ENCODE measurements at places on chromosomes 13 and 19.

- no peak for DNase-seq
- H3K4me1 ChIP-seq: no peaks in the 10 kb centered on the region
- no peak overlapping the region for H3K4me3 ChIP-seq
- no peaks in the 10 kb centered on the region for H3K27me3 ChIP-seq
Measured at GRCh38 chr19:28463493-28464053, 749.4 kb downstream of the UQCRFS1 start.

DNA sequence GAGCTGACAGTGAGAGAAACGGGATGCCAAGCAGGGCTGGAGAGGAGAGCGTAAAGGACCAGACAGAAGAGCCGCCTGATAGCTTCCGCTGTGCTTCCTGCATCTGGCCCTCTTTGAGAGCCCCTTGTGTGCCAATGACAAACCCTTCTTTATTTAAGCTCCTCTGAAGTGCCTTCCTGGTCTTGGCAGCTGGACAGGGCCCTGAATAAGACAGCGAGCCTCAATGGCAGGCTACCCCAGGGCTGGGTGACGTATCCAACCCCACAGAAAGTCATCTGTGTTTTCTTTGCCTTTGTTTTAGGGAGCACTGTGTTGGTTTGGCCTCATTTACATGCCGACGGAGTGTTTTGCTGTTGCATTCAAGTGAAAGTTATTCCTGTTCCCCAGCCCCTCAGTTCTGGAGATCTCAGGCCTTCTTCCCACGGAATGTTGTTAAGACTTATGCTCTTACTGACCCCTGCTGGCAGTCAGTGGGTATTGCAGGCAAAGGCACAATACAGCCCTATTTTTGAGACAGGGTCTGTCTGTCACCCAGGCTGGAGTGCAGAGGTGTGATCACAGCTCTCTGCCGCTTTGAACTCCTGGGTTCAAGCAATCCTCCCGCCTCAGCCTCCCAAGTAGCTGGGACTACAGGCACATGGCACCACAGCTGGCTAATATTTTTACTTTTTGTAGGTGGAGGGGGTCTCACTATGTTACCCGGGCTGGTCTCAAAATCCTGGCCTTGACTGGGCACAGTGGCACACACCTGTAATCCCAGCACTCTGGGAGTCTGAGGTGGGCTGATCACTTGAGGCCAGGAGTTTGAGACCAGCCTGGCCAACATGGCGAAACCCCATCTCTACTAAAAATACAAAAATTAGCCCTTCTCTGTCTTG, 16.8 kb downstream of the CCL25 start:
- no peak overlapping the region for H3K4me3 ChIP-seq
- no peak overlapping the region for H3K27ac ChIP-seq
- no peaks in the 10 kb centered on the region for H3K4me1 ChIP-seq

- H3K27me3 ChIP-seq: no peaks in the 10 kb centered on the region
- no peak overlapping the region for H3K27ac ChIP-seq
- no peak for DNase-seq
- no peak overlapping the region for H3K4me3 ChIP-seq
- H3K36me3 ChIP-seq: no peaks in the 10 kb centered on the region
Measured at GRCh38 chr13:42405665-42406390, 133.9 kb downstream of the AKAP11 start.

DNA sequence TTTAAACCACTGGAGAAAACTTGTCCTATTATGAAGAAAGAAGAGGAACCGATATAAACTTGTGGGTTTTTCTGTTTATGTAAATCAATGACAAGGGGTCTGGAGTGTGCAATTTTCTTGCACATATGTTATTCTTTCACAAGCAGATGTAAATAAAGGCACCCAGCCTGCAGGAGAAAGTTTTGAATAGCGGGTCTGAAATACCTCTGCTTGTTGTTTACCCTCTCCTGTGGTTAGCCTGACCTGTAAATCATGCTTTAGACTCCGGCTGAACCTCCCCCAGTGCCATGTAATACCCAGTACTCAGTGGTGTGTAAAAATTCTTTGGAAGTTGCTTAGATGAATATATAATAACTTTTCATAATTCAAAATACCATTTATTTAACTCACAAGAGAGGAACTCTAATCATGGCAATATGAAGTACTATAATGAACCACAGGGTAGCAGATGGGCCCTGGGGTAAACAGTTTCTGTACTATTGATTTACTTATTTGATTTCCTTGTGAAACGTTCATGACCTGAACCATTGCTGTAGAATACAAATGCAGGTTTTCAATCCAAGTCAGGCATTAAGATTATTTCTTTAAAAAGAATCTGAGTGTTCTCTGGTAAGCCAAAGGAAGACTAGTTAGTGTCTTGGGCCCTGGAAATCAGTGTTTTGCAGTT, 245.1 kb downstream of the LMO7 start:
- no peaks in the 10 kb centered on the region for H3K27me3 ChIP-seq
- H3K4me3 ChIP-seq: no peak overlapping the region
- DNase-seq: no peak

DNA sequence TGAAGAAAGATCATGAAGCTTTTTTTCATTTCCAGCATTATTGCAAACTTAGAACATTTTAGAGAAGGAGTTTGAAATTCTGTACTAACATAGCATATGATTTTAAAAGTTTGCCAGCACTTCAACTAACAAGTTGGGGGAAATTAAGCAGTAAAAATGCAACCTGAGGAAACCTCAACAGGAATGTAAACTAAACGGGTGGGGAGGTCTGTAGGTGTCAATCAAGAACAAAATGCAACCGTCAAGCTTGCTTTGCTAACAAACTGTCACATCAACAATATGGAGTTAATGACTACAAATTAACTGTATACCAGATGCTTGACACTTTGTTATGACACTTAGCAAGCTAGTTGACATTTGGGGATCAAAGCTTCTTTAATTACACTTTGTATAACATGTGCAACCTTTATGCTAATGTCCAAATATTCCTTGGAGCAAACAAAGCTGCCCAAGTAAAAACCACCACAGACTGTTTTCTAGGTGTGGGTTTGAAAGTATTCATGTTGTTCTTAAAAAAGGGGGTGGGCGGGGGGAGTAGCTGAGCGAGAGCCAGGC, 52.1 kb downstream of the DACH1 start:
- no peaks in the 10 kb centered on the region for H3K4me1 ChIP-seq
- H3K36me3 ChIP-seq: no peaks in the 10 kb centered on the region
- H3K27ac ChIP-seq: no peak overlapping the region

DNA sequence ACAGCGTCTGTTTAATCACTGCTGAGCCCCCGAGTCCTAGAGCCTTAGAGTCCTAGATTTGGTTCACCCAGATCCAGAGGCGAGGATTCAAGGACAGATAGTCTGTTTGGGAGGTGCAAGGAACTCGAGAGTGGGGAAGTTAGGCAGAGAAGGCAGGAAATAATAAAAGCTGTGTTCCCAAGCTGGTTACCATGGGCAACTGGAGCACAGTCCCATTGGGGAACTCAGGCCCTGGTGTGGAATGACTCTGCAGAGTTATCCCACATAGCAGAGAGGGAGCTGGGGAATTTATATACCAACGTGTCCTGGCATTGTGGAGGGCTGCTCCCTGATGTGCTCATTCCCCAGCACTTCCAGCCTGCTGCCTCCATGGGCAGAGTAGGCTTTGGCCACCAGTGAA, 9.7 kb downstream of the IGSF23 start:
- H3K27me3 ChIP-seq: no peaks in the 10 kb centered on the region

DNA sequence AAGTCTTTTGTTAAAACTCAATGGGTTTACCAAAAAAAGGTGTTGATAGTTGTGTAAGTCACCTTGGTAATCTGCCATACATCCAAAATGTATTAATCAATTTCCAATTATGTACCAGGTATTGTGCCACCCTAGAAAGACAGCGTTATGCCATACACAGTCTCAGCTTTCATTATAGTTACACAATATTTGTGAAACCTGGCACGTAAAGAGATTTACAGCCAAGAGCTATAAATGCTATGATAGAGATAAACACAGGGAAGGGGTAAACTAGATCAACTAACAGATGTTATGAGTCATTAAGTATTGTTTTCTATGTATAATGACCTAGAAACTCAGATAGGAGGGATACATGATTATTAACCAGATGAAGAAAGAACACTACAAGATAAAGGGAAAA, 725.6 kb upstream of the SLITRK5 start:
- H3K36me3 ChIP-seq: no peaks in the 10 kb centered on the region
- H3K4me3 ChIP-seq: no peak overlapping the region
- no peak for DNase-seq
- no peaks in the 10 kb centered on the region for H3K4me1 ChIP-seq
- H3K27me3 ChIP-seq: no peaks in the 10 kb centered on the region

DNA sequence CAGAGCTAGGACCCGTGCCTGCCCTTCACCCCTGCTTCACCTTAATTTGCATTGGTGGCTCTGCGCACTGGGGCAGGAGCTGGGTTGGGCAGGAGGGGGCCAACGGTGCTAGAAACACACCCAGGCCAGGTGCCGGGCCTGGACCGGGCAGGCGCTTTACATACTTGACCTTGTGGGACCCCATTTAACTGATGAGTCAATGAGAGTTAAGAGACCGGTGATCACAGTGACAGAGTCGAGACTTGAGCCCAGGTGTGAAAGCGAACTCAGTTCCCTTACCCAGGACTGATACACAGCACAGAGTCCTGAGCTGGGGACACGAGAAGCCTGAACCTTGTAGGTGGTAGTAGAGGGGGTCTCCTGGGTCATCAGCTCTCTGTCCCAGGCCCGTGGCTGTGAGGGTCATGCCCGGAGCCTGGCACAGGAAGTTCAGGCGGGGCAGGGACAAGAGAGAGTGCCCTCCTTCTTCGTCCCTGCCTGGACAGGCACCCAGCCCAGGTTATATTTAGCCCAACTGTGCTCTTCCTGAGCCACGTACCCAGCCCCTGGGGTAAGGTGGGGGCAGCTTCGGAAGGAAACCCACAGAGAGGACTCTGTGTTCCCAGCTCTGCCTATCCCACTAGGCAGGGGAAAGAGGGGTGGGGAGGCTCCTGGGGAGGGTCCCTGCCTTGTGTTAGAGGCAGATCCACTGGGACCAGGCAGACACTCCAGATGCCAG, 1.9 kb downstream of the PRX start:
- no peak for DNase-seq
- no peaks in the 10 kb centered on the region for H3K36me3 ChIP-seq
- no peaks in the 10 kb centered on the region for H3K27me3 ChIP-seq
- peak overlapping the region; percentile 40 for H3K4me3 ChIP-seq
- H3K4me1 ChIP-seq: peaks cover 15% of the 10 kb centered on the region
- H3K27ac ChIP-seq: peak overlapping the region; percentile 72

DNA sequence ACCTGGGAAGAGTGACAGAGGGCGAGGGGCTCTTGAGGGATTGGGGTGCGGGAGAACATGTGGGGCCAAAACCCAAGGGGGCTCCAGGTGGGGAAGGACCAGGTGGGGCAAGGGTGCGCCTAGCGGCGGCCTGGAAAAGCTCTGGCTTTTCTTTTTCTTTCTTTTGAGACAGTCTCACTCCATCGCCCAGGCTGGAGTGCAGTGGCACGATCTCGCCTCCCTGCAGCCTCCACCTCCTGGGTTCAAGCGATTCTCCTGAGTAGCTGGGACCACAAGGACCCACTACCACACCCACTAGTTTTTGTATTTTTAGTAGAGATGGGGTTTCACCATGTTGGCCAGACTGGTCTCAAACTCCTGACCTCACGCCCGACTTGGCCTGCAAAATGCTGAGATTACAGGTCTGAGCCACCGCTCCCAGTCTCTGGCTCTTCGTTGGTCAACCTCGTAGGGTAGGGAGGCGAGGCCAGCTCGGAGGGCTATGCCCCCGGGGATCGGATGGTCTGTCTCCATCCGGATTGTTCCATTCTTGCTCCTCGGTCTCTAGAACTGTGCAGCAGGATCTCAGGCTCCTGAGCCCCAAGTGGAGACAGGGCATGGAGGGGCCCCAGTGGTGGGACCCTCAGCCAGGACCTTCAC, 3.7 kb downstream of the GADD45B start:
- peaks cover 10% of the 10 kb centered on the region for H3K36me3 ChIP-seq
- no peak for DNase-seq

DNA sequence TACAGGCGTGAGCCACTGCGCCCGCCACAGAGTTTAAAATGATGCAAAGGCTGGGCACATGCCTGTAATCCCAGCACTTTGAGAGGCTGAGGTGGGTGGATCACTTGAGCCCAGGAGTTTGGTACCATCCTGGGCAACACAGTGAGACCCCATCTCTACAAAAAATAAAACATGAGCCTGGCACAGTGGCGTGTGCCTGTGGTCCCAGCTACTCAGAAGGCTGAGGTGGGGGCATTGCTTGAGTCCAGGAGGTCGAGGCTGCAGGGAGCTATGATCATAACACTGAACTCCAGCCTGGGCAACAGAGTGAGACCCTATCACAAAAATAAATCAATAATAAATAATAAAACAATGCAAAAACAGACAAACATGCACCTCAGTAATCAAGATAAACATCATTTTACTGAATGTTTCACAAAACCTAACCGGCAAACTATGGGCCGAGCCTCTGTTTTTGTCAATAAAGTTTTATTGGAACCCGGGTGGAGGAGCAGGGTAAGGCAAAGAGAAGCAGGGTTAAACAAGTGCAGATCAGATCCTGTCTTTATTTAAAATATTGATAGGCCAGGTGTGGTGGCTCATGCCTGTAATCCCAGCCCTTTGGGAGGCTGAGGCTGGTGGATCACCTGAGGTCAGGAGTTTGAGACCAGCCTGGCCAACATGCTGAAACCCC, 2.0 kb upstream of the PEAK3 start:
- no peak overlapping the region for H3K27ac ChIP-seq
- no peak overlapping the region for H3K4me3 ChIP-seq
- H3K36me3 ChIP-seq: no peaks in the 10 kb centered on the region
- peaks cover 7% of the 10 kb centered on the region for H3K27me3 ChIP-seq
- peaks cover 11% of the 10 kb centered on the region for H3K4me1 ChIP-seq

DNA sequence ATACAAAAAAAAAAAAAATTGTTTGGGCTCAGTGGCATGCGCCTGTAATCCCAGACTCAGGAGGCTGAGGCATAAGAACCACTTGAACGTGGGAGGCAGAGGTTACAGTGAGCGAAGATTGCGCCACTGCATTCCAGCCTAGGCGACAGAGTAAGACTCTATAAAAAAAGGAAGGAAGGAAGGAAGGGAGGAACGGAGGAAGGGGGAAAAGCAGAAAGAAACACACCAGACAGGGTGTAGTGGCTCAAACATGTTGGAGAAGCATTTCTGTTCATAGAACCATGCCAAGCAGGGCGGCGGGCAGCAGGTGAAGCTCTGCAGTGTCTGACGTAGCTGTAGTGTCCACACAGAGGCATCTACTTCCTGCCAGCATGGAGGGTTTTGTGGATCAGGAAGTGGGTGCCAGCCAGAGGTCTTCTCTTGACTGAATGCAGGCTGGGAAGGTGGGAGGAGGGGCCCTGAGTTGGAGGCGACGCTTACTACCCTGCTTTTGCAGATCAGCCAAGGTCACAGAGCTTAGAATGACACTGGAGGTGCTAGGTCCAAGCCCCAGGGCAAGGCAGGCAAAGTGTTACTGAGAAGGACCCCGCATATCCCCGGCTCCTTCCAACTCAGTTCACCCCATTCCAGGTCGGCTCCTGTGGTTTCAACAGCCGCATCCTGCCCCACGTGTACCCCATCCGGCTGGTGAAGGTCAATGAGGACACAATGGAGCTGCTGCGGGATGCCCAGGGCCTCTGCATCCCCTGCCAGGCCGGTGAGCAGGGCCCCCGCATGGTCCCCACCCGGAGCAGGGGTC, 11.6 kb upstream of the PGLS start:
- H3K36me3 ChIP-seq: peaks cover 11% of the 10 kb centered on the region
- no peak overlapping the region for H3K4me3 ChIP-seq
- H3K27me3 ChIP-seq: no peaks in the 10 kb centered on the region
- peak overlapping the region; percentile 89 for H3K27ac ChIP-seq
- DNase-seq: peak; percentile 86
- H3K4me1 ChIP-seq: peaks cover 26% of the 10 kb centered on the region

- H3K27me3 ChIP-seq: no peaks in the 10 kb centered on the region
- no peak overlapping the region for H3K4me3 ChIP-seq
- H3K36me3 ChIP-seq: peaks cover 35% of the 10 kb centered on the region
- no peaks in the 10 kb centered on the region for H3K4me1 ChIP-seq
- no peak for DNase-seq
- H3K27ac ChIP-seq: no peak overlapping the region
Measured at GRCh38 chr19:14156971-14157717, 20.8 kb upstream of the ASF1B start.

All from upper lobe of right lung (tissue), 1 donor.